ENCODE measurements at places on chromosomes 12 and 14.

DNA sequence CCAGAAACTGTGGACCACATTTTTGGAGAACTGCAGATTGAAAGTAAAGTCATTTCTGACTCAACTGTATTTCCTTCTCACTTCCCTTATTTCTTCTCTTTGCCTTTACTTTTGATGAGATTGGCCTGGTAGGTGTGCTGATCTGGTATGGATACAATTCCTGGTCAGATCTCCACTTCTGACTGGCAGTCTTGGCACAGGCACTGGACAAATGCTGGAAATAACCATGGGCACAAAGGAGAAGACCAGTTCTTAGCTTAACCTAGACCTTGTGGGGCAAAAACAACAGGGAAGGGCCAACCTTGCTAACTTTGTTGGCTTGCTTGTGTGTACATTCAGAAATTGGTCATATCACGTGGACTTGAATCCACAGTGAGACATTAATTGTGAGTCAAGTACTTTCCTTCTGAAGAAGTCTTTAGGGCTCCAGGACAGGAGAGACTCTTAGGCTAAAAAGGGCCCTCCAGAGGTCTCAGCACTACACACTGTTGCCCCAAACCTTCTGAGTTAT is 75.0 kb downstream of the DIP2B start:
- no peak for DNase-seq

- no peak for DNase-seq
Observed at GRCh38 chr12:88914967-88915366, 334.7 kb upstream of the KITLG start.

GRCh38 chr12:100593490-100593889 is 20.0 kb downstream of the GAS2L3 start:
- DNase-seq = no peak

DNA sequence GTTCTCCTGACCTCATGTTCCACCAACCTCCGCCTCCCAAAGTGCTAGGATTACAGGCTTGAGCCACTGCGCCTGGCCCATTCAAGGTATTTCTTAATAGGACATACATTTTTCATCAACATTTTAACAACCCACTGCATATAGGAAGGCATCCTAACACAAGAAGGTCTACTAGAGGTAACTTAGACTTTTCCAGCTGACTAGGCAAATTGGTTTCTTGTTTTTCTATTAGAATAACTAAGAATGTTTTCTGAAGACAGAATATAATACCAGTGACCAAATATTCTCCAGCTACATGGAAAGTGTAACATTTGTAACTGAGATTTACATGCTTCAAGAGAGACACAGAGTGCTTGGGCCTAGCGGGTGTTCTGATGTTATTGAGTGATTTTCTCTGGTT is 14.2 kb upstream of the PRB4 start:
- no peak for DNase-seq

- DNase-seq = no peak
Observed at GRCh38 chr12:9646794-9647781, 22.4 kb upstream of the CLEC2D start.

DNA sequence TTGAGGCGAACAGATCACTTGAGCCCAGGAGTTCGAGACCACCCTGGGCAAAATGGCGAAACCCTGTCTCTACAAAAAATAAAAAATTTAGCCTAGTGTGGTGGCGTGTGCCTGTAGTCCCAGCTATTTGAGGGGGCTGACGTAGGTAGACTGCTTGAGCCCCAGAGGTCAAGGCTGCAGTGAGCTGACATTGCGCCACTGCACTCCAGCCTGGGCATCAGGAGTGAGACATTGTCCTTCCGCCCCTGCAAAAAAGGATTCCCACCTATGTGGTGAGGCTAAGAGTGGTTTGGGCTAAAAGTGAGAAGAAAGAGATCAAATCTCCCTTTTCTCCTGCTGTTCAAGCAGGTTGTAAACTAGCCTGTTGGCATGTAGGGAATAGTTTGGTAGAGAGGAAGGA is 5.0 kb upstream of the KTN1 start:
- no peak for DNase-seq

DNA sequence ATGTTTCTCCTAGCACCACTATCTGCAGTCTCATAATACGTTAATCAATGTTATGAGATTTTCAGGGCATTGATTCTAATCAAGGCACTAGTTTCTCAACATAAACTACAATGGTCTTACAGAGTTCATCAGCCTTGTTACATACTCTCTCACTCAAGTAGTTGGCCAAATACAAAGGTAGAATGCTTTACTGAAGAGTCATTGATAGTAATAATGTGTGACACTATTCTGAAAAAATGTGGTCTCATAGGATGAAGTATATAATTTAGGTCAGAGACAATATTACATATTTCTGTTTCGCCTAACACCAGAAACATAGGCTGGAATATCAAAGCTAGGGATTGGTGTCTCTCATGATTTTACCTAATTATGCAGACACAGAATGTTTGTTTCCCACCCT is 35.2 kb upstream of the MDGA2 start:
- DNase-seq = no peak

Data from stimulated activated CD8-positive, alpha-beta memory T cell treated with anti-CD3 and anti-CD28 coated beads, Interleukin-2, amount 100 ng/mL, for 48 hours (primary cell).